ENCODE measurements at places on chromosomes 1 and 21. TPM values are rescaled to one million over a fixed set of nuclear protein-coding genes. Genes with fewer than 3 reads are reported as not detected.
A peak's percentile ranks its signal among the peaks of the same experiment; 100 is the strongest.

Gene HSD3B1
- total RNA-seq: not detected

DNA sequence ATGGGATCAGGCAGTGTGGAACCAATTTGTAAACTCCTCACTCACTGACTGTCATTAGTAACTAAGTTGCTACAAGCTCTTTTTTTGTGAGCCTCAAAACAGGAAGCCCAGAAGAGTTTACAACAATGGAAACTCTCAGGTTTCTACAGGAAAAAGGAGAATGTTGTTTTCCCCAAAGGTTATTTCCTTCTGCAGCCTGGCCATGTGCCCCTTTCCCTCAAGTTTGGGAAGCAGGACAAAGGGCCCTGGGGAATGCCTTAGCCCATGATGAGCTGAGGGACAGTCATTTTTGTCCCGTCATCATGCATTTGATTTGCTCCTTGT lies 395.9 kb downstream of the KIF26B start:
- no peak overlapping the region for H3K4me3 ChIP-seq
- H3K4me1 ChIP-seq: no peaks in the 10 kb centered on the region
- peak overlapping the region; percentile 25 for H3K27ac ChIP-seq
- no peak for DNase-seq
- no peaks in the 10 kb centered on the region for H3K27me3 ChIP-seq

DNA sequence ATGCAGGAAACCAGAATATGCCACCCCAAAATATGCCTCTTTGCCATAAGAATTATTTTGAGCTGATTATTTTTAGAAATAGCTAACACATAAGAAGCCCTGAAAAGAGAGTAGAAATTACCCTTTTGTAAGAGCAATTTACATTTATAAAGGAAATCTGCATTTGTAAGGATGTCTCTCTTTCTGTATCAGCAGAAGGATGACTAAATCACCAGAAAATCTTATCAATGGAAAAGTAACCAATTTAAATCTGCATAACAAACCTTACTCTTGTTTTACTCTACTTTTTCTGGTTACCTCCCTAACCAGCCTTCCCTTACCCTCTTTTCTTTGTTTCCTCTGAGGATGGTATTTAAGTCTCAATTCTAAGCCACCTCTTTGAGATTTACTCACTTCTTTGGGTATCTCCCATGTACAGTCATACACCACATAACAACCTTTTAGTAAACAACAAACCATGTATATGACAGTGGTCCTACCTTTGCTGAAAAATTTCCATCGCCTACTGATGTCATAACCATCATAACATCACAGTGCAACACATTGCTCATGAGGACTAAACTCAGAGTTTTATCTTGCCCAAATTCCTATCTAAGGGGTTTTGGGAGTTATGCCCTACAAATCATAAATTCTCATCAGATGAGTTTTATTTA lies 126.6 kb upstream of the PLPPR4 start:
- peaks cover 2% of the 10 kb centered on the region for H3K4me1 ChIP-seq
- H3K27me3 ChIP-seq: no peaks in the 10 kb centered on the region
- DNase-seq: no peak
- H3K4me3 ChIP-seq: peak overlapping the region; percentile 61
- H3K27ac ChIP-seq: no peak overlapping the region

- no peak for DNase-seq
- no peaks in the 10 kb centered on the region for H3K27me3 ChIP-seq
- H3K36me3 ChIP-seq: peaks cover 10% of the 10 kb centered on the region
- H3K4me3 ChIP-seq: no peak overlapping the region
These were observed 25.7 kb downstream of the COA6 start for GRCh38 chr1:234398849-234399381.

Gene CA6
- total RNA-seq: not detected

Measured in endodermal cell (in vitro differentiated cells).